B cell (primary cell): ENCODE measurements at places on chromosomes 1 and 21.

DNA sequence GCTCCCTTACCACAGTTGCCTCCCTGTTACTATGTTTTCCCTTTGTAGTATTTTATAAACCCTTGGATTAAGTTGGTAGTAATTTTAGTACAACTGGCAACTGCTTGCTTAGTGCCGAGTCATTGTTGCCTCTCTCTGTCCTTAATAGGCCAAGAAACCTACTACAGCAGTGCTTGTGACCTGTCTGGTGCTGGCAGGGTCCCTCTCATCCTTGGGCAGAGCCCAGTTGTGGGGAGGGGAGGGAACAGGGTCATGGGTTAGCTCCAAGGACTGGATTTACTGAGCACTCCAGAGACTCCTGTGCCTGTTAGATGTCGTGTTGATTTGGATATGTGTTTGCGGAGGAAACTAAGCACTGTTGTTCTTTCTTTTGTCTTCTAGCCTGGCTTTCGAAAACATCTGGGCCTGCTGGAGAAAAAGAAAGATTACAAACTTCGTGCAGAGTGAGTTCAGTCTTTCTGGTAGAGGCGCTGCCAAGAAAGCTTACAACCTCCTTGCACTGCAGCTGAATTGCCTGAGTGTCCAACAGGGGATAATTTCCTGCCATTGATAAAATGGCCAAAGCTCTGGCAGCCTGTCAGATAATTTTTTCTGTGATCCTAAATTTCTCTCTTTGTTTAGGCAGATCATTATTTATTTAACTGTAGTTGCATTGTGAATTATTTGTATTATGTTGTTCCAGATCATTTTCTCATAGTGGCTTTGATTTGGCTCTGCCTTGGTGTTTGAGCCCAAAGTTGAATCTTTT lies 3.6 kb downstream of the UTP11 start:
- DNase-seq = no peak

GRCh38 chr21:42767561-42767835 lies 111.8 kb downstream of the WDR4 start:
- no peak for DNase-seq

- DNase-seq = no peak
Observed at GRCh38 chr1:177091040-177091439, 73.5 kb downstream of the ASTN1 start.

GRCh38 chr21:36454093-36454531 lies 25.8 kb downstream of the CLDN14 start:
- DNase-seq = no peak

DNA sequence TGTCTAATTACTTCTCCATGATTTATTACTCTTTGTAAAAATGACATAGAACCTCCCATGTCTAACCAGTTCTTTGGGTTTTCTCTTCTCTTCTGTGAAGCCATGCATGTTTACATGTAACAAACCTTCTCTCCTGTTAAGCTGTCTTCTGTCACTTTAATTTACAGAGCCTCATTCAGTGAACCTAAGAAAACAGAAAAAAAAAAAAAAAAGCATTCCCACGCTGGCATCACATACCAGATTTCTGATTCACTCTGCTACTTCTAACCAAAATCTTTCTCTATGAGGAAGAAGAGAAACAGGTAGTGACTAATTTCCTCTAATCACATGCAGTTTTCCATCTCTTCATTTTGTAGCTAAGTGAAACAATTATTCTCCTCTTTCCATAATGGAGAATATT lies 141.4 kb upstream of the CXADR start:
- no peak for DNase-seq
